ENCODE measurements at places on chromosomes 3 and 15. TPM values are rescaled to one million over a fixed set of nuclear protein-coding genes. Genes with fewer than 3 reads are reported as not detected.

DNA sequence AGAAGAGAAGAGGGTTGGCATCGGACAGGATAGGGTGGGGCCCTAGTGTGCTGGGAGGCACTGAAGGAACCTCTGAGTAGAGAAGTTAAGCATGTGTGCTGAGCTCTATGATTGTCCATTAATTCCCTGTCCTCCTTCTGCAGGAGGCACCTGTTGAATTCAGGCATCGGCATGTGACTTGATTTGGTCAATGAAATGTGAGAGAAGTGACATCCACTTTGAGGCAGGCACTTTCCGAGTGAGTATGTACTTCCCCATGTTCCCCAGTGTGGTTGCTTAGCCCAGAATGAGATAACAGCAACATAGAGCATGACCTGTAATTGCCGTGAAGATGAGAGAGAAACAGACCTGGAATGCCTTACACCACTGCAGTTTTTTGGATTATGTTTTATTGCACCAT lies 224.8 kb downstream of the RPLP1 start:
- H3K4me3 ChIP-seq: no peak overlapping the region
- peaks cover 26% of the 10 kb centered on the region for H3K4me1 ChIP-seq
- peaks cover 34% of the 10 kb centered on the region for H3K27me3 ChIP-seq
- peaks cover 4% of the 10 kb centered on the region for H3K36me3 ChIP-seq

GRCh38 chr3:43364926-43365325 lies 78.6 kb downstream of the SNRK start:
- H3K4me1 ChIP-seq: peaks cover 1% of the 10 kb centered on the region
- H3K4me3 ChIP-seq: no peak overlapping the region
- DNase-seq: no peak
- H3K27me3 ChIP-seq: no peaks in the 10 kb centered on the region

DNA sequence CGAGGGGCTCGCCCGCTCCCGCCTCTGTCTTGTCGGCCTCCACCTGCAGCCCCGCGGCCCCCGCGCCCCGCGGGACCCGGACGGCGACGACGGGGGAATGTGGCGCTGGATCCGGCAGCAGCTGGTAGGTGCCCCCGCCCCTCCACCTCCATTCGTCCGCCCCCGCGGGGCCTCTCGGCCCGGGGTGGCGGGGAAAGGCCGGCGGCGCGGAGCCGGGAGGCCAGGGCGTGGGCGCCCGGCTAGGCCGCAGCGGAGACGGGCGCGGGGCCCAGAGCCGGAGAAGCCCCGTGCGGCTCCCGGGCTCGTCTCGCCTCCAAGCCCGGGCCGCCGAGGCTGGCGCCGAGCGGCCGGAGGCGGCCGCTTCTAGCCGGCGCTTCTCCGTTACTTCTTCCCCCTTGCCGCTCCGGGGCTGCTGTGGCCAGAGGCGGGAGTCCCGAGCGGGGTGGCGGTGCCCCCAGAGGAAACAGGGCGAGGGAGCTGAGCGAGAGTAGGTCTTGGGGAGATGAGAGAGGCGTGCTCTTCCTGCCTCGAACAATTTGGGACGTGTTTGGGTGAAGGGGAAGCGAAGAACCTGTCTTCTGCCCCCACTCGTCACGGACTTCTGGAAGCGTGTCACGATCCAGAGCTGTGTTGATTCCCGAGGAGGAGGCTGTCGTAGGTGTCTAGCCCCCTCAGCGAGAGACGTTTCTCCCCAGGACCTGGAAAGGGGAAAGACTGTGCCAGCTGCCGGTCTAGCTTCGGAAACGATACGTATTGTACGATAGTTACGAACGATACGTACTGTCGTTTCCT lies 555 bp downstream of the ATP11B start:
- peak overlapping the region; percentile 93 for H3K4me3 ChIP-seq
- peak overlapping the region; percentile 97 for H3K27ac ChIP-seq
- peaks cover 14% of the 10 kb centered on the region for H3K36me3 ChIP-seq
- H3K4me1 ChIP-seq: peaks cover 27% of the 10 kb centered on the region
- H3K27me3 ChIP-seq: no peaks in the 10 kb centered on the region
- peak; percentile 74 for DNase-seq

- H3K4me3 ChIP-seq: no peak overlapping the region
- no peaks in the 10 kb centered on the region for H3K4me1 ChIP-seq
- no peak for DNase-seq
These were observed 622.0 kb downstream of the PYDC2 start for GRCh38 chr3:192082730-192083660.

PIERCE2 gene
- total RNA-seq: not detected

DNA sequence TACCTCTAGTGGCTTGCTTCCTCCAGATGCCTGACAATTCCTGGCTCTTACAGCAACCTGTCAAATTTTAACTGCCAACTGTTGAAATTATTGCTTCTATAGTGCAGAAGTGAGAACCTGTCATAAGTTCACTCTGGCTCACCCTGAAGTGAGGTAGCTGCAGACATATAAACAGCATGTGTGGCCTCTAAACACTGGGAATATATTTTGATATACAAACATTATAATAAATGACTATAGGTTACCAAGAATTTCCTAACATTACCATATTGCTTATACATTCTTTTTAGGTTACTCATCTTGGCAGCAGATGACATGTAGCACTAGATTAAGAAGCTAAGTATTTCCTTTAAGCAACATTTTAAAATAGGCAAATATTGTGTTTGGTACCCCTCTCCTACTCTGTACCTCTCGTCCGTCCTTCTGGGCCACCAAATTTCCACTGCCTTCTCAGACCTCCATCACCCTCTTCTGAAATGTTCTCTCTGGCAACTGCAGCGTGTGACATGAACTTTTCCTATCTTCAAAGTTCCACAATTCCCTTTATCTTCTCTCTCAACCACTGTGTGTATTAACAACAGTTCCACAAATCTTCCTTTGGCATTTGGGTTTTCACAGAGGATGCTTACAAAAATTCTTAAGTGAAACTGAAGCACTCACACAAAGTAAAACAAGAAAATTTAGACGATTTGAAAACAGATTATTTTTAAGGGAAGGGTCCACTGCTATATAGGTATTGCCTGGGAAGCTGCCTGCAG lies 15.3 kb upstream of the XXYLT1 start:
- no peak for DNase-seq
- peaks cover 14% of the 10 kb centered on the region for H3K36me3 ChIP-seq
- H3K4me1 ChIP-seq: no peaks in the 10 kb centered on the region
- H3K27ac ChIP-seq: no peak overlapping the region
